ENCODE measurements at places on chromosomes 6 and 20.

GRCh38 chr6:136524339-136524935 is 25.8 kb downstream of the MAP7 start:
- DNase-seq, result no peak

- no peak for DNase-seq
Measured at GRCh38 chr6:74782346-74782745, 423.5 kb downstream of the COL12A1 start.

GRCh38 chr6:73263570-73263909 is 544 bp upstream of the KHDC1 start:
- no peak for DNase-seq

DNA sequence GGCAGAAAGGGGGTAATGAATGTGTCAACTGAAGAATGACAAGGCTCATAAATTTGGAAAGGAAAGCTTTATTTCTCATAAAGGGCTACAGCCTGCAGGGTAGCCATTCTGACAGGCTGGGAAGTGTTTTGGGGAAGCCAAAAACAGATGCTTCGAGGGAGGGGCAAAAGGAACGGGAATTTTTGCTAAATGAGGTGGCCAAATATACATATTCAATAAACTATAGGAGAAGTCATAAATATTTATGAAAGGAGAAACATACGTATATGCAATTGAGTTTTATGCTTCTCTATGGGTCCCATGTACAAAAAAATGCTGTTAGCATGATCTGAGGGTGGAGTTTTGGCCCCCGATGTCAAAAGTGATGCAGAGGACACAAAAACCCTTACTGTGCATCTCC is 180.7 kb downstream of the FNDC1 start:
- no peak for DNase-seq

DNA sequence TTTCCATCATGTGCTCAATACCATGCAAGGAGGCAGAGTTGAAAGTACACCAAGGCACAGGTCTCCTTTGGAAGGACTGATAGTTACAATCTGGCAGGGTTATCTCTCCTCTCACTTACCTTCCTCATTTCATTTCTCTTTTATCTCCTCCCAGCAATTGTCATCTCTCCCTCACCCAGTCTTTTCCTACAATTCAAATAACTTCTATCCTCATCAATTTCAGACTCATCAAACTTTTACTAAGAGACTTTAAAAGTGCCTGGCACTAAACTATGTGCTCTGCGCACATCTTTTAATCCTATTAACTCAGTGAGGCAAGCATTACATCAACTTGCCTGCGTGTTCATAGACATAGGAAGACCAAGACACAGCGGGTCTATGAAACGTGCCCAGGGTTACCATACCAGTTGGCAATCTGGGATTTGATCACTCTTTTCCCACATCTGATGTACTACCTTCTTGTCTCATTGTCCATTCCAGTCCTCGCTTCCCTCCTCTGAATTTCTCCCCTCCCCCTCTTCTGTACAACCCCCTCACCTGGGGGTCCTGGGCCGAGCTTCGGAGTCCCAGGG is 1.2 kb downstream of the VARS1 start:
- DNase-seq, result no peak

- DNase-seq, result no peak
Measured at GRCh38 chr20:23166563-23166962, 80.4 kb upstream of the CD93 start.

DNA sequence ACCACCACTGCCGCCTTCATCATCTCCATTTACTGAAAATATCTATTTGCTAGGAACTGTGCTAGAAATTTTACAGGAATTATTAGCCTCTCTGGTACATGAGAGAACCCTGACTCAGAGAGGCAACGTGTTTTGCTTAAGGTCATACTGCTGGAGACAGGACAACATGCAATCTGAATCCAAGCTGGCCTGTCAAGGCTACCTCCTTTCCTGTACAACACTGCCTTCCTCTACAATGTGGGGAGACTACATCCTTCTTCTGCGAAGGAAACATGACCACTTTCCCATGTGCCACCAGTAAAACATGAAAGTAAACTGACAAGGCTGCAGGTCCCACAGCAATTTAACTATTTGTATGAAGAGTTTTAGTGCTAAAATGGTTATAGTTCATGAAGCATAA is 200.9 kb downstream of the BACH2 start:
- DNase-seq, result no peak

- no peak for DNase-seq
Measured at GRCh38 chr6:6689400-6690143, 101.1 kb downstream of the LY86 start.

DNA sequence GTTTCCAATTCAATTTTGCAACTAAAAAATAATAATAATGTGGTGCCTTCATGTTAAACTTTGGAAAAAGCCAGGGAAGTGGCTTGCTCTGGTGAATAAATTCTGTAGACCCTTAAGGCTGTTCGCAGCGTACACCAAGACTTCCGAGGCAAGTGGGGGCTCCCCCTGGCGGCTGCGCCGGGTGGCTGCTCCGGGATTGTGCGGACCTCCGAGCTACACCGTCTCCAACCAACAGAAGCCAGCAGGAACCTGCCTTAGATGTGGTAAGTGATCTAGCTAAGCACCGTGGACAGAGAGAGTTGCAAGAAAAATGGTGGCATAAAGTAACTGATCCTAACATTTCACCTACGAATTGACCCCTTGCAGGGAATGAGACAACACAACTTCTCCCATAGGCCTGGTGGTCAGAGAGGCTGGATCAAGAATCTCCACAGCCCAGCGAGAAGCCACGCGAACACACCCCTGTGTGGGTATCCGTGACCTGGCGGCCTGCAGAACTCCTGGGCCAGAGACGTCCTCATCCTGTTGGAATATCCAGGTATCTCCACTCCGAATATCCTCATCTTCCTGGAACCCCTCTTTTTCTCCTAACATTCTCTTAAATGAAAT is 69.6 kb downstream of the TBXT start:
- no peak for DNase-seq

GRCh38 chr6:159376516-159377158 is 207.4 kb downstream of the FNDC1 start:
- no peak for DNase-seq

DNA sequence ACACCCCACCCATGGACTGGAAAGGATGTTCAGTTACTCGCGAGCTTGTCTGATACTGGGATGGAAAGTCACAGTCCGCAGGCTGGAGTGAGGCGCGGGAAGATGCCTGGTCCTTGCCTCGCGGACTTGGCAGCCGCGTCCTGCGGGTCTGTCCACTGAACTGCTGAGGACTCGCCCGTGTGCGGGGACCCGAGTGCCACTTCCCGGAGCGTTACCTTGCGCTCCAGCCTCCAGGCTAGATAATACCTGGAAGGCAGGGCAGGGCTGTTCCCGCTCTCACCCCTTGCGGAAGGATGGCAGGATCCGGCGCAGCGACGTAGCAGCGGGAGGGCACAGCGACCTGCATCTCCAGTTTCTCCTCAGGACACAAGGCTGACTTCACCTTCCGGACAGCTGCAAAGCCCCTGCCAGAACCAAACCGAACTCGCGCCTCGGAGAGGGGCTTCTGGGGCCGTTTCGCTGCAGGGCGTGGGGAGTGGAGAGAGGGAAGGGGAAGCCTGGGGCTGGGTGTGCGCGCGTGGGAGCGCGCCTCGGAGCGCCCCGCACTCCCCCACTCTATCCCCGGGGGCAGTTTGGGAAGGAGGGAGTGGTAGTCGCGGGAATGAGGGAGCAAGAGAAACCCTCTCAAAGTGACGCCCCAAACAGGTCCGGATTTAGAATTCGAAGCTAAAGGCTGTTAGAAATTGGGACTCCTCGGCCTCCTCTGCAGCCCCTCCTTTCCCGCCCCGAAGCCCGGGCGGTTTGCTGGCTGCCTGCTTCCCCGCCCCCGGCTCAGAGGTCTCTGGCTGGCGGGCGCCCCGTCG is at the start of gene KCNQ5:
Gene KCNQ5, plus strand, starts transcription at position 774 of the 803 bp plus-strand sequence.
- DNase-seq, result no peak

- DNase-seq, result no peak
Measured at GRCh38 chr6:45690846-45691245, 313.1 kb upstream of the SUPT3H start.

DNA sequence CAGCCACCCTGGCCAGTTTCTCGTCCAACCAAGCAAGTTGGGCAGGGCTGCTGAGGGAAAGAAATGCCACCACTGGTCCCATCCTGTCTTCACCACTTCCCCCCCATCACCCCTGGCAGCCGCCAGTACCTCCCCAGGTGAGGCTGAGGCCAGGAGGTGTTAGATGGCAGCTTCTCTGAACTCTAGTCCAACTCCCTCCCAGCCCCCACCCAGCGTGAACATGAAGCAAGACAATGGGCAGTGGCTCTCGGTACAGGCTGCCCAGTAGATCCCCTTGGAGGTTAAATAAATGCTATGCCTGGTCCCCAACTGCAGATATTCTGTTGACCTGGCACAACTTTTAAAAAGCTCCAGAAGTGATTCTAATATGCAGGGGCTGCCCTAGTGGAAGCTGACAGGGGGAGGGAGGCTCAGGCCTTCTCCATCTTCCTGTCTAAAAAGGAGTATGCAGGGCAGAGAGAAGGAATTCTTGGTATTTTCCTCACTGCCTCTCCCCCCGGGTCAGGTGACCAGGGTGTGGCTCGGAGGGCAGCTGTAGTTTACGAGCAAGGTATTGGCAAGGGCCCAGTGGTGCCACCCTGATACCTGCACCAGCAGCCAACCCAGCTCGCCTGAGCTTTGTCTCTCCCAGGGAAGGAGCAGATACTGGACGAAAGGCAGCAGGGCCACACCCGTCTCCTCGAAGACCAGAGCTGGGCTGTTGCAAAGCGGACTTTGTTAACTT is 25.7 kb downstream of the KCNK5 start:
- DNase-seq, result no peak

- no peak for DNase-seq
Measured at GRCh38 chr6:16230953-16231352, 7.4 kb upstream of the GMPR start.

DNA sequence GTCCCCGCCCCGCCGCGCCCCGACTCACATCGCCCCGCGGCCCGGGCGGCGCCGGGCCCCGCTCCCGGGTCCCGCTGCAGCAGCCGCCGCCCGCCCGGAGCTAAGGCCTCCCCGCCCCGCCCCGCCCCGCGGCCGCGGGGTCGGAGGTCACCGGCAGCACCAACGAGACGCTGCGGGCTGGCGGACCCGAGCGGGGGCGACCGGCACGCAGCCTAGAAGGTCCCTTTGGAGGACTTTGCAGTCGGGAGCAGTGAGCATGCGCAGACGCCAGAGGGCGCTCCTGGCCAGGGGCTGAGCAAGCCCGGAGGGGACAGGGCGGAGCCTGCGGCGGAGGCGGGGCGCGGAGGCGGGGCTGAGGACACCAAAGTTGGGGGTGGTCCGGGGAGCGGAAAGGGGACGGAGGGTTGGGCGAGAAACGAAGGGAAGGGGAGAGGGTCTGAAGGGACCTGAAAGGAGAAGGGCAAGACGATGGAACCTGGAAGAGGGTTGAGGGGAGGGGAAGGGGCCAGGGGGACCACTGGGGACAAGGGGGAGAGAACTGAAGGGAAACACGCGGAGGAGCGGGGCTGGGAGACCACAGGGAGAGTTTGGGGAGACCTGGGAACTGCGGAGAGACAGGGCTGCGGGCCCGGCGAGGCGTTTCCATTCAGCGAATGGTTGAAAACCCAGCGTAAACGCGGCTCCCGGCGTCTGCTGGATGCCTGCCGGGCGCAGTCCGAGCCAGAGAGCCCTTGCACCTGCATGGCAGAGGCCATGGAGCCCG is at the start of gene FRS3:
Gene FRS3, minus strand, starts transcription at position 113 of the 763 bp plus-strand sequence. CDS start 2,913 bp downstream, outside the sequence.
- peak; percentile 94 for DNase-seq

DNA sequence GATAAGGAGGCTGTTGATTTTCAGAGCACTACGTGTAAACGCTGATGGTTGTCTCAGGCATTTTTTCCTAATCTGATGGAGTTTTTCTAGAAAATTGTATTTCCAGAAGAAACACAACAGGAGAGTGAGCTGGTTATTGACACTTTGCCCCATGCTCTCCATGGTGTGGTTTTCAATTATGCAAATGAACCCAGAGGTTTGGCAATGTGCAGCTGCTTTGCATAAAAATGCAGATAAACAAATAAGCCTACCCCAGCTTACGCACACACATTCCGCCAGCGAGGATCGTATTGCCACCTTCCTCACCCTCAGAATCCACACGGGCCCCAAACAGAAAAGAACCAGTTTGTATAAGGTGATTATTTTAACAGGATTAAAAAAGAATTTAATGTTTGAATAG is 45.1 kb upstream of the FRMD1 start:
- no peak for DNase-seq

- DNase-seq, result no peak
Measured at GRCh38 chr6:121482004-121482693, 46.7 kb downstream of the GJA1 start.

DNA sequence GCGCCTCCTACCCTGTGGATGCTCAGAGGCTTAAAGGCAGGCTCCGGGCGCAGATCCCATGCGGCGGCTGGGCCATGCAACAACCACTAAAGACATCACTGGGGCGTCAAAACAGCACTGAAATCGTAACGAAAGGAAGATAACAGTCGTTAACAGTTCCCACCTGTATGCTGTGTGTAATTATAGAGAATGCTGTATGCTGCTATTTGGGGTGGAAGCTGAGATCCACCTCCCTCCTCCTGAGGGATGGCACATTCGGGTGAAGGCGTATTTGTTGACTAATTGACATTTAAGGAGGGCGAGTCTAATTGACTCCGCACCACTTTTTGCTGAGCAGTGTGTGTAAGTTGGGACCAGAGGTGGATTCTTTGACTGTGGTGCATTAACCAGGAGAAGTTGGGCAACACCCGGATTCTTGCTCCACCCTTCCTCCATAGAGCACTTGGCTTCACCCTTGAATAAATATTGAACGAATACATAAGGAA is 687 bp downstream of the SLC35A1 start:
- DNase-seq, result no peak

DNA sequence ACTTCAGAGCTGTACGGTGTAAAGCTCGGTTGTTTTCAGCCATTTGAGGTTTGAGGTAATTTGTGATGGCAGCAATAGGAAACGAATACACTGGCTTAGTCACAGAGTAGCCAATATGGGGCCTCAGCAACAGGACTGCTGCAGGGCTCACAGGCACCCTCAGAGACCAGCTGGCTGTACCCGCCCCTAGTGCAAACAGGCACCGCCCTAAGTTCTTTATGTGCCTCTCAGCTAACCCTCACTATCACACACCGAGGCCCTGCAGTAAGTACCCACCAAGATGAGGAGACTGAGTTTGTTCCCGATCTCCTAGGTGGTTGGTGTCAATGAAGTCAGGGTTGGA is 11.2 kb upstream of the SERPINB9 start:
- DNase-seq, result no peak

DNA sequence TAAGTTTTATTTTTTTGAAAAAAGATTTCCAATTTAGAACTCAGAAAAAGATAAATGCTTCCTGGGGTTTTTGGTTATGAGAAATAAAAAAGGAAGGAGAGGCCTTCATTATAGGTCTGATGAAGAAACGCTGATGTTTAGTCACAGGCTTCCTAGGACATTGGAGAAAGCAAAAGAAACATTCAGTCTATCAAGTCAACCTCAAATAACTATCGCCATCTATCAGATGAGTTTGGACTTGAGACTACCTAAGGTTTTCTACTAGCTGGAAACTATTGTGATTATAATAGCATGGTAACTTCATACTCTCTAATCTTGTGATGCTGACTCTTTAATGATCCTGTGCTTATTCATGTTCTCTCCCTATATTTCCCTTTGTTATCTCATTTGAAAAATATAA is 171.3 kb downstream of the TPBG start:
- DNase-seq, result no peak

GRCh38 chr6:151630387-151630786 is 136.6 kb downstream of the CCDC170 start:
- no peak for DNase-seq
